ENCODE measurements at places on chromosomes 5 and 9. TPM values are rescaled to one million over a fixed set of nuclear protein-coding genes. Genes with fewer than 3 reads are reported as not detected.

The DBH gene
- total RNA-seq, result not detected

The SV2C gene
- 0.33 TPM for total RNA-seq

- peak; percentile 17 for DNase-seq
Observed at GRCh38 chr9:133201424-133202144, 7.5 kb downstream of the OBP2B start.

DNA sequence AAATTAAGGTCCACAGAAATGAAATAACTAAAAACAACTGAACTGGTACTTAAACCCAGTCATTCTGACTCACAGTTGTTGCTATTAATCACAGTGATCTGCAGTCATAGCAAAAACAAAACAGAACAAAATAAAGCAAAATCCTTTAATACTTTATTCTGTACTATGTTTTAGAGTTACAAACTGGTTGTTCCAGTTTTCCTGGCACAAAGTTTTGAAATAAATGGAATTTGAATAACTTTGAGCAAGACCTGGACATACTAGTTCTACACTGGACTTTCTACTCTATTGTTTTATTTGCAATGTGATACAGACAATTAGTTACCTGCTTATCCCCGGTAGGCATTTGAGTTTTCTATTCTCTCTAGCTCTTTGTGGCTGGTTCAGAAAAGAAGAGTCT is 147.9 kb downstream of the DMRT2 start:
- DNase-seq, result no peak

DNA sequence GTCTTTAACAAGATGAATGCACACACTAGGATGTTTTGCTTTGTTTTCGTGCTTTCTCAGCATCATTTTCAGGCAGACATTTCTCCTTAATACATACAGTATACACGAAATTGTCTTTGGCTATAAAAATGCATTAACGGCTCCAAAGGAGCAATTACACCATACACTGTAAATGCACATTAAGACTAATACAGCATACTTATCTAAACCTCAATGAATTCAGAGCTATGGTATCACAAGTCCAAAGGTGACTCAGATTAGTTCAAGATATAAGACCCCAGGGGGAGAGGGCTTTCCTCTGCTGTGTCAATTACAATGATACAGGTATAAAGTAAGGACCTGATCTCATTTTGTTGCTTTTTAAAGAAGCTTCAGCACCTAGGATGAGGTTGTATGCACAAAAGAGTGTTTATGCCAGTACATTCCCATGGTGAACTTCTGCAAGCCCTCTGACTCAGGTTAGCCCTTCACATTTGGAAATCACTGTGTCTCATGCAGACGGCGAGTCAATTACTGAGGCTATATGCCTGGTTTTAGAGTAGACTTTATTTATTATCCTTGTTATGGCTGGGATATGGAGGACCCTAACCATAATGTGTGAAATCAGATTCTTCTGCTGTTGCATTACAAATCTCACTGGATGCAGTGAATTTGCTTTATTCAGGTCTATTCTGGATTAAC is 233.3 kb downstream of the ZNF608 start:
- DNase-seq, result no peak

The TESK1 gene
- total RNA-seq, result 58.2 TPM
